Inflammatory macrophage treated with lipopolysaccharide for 1 hour (primary cell): ENCODE measurements at places on chromosomes 1 and 21.

DNA sequence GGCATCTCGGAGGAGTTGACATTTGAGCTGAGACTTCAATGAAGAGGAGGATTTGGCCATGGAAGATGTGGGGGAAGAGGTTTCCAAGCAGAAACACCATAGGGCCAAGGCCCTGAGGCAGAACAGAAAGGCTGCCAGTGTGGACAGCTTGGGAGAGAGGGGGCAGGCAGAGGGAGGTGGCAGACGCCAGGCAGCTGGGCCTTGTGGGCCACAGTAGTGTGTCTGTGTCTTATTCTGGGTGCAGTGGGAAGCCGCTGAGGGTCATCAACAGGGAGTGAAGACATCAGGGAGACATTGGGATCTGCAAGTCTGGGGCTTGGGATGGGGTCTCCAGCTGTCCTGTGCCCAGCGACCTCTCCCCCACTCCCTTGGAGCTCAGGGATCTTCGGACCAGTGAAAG lies 96.8 kb downstream of the LACTBL1 start:
- no peak for DNase-seq

- DNase-seq, result no peak
These were observed 28.8 kb upstream of the TARBP1 start for GRCh38 chr1:234507626-234508387.

DNA sequence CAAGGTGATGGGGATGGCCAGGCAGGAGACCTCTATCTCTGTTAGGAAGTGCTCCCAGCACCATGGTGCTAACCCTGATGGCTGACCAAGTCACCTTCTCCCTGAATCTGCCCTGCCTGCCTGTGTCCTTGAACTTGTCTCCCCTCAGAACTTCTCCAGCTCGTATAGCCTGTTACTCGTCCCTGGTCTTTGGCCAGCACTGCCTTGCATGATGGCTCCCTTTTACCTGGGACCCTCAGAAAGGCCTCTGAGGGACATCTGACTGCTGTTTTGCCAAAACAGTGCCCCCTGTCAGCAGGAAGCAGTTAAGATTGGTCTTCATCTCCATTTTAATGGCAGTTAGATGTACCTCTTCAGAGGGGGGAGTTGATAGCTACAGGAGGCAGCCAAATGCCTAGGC lies 148.3 kb downstream of the RHOU start:
- DNase-seq, result no peak

GRCh38 chr1:247421074-247421473 lies 5.1 kb downstream of the NLRP3 start:
- DNase-seq, result no peak

DNA sequence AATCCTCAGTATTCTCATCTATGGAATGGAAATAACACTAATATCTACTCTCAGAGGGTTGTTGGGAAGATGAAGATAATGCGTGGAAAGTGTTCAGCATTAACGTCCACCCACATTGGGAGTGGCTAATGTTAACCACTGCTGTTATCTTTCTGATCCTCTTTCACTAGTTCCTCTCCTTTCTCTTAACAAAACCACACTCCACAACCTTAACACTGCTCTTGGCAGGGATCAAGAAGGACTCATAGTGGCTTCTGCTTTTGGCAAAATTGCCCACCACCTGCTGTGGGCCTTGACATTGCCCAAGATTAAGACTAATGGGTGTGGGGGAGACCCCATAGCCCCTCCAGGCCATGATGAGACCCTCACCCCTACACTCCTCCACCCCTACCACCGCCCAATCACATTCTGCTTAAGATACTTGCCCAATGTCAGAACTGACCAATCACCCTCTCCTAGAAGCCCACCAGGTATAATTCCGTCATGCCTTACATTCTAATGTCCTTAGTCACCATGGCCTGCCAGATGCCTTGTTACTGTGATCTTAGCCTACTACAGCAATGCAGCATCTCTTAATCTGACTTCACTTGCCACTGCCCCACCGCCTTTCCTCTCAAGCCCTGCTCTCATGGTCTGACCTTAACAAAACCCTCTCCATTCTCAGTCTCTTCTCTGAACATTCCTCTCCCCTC lies 27.1 kb downstream of the DHCR24 start:
- DNase-seq, result no peak

GRCh38 chr1:29875557-29876028 lies 639.3 kb downstream of the PTPRU start:
- DNase-seq, result no peak

- no peak for DNase-seq
These were observed 42.5 kb upstream of the IL10 start for GRCh38 chr1:206814716-206815341.

DNA sequence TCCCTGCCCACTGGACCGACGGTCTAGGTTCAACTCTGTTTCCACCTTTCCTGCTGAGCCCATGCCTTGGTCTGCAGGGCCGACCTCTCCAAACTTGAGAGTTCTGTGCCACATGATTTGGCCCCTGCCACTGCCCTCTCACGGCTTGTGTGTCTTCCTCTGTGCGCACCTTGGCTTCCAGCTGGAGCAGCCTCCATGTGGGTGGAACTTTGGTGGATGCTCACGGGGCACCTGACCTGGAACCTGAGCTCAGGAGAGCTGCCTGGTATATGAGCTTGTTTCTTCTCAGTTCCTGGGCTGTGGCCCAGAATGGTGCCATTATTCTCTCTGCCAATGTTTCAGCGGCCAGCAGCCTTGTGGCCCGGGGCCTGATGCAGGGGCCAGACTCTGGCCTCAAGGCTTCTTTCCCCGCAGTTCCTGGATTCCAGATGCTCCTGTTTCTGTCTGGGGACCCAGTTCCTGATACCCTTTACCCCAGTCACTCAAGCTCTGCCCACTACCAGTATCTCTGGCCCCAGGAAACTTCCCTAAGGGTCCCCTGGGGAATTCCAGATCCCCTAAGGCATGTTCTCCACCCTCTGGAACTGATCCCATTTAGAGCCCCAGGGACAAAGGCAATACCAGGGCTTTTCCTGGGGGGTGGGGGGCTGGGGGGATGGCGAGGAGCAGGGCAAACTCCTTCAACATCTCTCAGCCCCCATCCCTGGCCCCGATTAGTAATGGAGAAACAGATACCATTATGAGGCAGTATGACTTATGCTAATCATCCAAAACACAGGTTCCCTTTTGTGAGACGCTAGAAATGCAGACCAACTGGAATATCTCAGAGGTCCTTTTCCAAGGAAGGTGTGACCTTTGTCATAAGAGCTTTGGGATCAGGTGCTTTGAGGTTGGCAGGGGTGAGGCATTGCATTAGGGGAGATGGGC lies 11.1 kb downstream of the QSOX1 start:
- DNase-seq, result no peak

DNA sequence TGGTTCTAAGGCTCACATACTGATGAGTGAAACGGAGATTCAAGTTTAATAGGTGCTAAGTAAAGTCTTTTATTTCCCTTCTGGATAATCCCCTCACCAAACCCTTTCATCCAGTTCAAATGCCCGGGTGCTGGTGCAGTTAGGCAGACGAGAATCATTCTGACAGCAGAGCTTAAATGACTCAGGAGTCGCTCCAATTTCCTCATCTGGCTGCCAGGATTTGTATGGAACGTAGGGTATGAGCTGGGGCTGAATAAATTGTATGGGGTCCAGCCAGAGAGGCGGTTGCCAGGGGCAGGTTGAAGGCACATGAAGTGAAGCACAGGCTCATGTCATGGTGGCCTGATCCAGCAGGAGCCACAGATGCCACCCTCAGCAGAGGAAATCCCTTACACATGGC lies 76.0 kb downstream of the PAPPA2 start:
- DNase-seq, result no peak

GRCh38 chr1:216325946-216326345 lies 97.3 kb downstream of the USH2A start:
- no peak for DNase-seq

DNA sequence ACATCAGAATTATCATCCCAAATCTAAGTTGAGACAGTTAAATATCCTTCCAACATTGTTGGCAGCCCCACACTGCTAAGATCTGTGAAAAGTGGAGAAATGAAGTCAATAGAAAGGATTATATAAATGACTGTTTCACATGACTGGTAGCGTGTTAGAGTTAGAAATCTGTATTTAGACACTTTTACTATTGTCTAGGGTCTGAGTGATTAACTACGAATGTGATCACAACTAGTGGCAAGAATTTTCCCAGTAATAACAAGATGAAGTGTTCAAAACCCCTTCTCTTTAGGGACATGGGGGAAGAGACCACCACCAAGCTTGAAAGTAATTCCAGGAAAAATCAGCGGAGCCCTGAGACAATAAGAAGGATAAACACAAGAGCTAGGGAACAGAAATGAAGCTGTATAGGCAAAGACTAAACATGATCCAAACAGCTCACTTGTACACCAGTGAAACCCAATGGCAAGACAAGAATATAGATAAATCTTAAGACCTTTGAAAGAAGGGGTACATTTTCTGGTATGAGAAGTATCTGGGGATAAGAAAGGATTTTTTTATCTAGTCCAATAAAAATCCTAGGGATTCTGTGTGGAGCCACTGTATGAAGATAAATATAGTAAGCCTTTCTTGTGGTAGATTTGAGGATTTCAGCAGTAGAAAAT lies 646.6 kb upstream of the USP24 start:
- DNase-seq, result no peak

GRCh38 chr1:24169286-24169685 lies 17.8 kb downstream of the IFNLR1 start:
- no peak for DNase-seq

DNA sequence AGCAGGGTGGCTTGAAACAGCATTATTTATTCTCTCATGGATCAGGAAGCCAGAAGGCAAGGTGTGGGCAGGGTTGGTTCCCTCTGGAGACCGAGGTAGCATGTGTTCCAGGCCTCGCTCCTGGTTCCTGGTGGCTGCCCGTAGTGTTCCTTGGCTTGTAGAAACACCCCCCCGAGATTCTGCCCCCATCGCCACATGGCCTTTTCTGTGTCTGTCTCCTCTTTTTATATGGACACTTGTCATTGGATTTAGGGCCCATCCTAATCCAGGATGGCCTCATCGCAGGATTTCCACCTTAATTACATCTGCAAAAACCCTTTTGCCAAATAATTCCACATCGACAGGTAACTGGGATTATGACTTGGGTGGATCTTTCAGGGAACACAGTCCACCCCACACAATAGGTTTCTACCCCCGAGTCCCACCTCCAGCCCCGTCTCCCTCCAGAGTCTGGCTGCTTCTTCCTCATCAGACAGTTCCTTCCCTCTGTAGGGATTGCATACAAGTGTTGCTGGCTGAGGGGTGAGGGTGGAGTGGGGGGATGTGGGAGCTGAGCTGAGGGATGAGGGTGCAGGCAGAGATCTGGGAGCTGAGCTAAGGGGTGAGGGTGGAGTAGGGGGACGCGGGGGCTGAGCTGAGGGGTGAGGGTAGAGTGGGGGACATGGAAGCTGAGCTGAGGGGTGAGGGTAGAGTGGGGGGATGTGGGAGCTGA lies 12.3 kb upstream of the NPHP4 start:
- DNase-seq, result no peak

DNA sequence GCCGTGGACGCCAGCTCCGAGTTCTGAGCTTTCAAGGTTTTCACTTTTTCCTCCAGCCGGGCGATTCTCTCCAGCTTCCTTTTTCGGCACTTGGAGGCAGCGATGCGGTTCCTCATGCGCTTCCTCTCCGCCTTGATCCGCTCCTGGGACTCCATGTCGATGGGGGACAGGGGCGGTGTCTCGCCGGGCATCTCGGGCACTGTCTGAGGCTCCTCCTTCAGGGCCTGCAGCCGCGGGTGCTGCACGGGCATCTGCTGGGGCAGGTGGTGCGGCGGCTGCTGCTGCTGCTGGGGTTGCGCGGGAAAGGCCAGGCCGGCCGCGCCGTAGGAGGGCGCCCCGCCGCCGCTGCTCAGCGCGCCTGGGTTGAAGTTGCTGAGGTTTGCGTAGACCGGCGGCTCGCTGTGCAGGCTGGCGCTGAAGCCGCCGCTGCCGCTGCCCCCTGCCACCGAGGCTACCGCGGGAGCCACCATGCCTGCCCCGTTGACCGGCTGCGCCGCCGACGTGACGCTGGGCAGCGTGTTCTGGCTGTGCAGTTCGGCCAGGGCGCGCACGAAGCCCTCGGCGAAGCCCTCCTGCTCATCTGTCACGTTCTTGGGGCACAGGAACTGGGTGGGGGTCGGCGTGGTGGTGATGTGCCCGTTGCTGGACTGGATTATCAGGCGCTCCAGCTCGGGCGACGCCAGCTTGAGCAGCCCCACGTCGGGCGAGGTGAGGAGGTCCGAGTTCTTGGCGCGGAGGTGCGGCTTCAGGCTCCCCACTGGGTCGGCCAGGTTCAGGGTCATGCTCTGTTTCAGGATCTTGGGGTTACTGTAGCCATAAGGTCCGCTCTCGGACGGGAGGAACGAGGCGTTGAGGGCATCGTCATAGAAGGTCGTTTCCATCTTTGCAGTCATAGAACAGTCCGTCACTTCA lies 1.4 kb downstream of the JUN start:
- peak; percentile 61 for DNase-seq

DNA sequence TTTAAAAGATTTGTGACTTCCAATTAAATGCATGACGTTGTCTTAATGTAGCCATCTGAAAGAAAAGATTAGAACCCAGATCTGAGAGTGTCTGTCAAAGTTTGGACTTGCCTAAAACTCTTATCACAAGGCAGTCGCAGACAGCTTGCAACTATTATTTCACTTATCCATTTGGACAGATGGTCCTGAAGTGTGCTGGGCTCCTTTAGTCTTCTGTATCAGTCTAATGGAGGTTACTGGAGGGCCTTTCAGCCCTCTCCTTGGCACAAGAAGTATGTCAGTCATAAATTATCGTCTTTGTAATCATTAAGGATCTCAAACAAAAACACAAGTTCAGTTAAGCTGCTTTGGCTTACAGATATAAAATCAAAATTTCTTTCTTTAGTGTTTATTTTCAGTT lies 15.5 kb downstream of the PROX1 start:
- DNase-seq, result no peak

GRCh38 chr1:72324451-72324850 lies 42.1 kb upstream of the NEGR1 start:
- no peak for DNase-seq

- no peak for DNase-seq
These were observed 11.5 kb upstream of the SLC2A1 start for GRCh38 chr1:42970143-42970542.

DNA sequence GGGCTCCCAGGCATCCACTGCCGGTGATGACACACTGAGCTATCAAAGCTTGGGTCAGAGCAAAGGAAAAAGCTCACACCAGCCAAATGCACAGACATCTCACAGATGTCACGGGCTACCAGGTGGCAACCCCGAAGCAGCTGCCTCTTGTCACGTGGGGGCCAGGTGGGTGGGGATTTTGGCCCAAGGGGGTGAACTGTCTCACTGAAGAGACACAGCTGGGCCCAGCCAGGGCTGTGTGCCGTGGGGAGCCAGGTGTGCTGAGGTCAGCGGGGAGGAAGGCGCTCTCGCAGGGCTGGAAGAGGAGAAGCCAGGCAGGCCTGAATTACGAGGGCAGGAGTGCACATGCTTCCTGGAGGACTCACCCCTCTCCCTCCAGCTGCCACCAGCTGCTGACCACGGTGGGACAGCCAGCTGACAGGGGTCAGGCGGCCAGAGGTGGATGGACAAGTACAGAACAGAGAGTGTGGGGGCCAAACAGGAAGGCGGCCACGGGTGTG lies 32.4 kb downstream of the KCNN3 start:
- DNase-seq, result no peak

DNA sequence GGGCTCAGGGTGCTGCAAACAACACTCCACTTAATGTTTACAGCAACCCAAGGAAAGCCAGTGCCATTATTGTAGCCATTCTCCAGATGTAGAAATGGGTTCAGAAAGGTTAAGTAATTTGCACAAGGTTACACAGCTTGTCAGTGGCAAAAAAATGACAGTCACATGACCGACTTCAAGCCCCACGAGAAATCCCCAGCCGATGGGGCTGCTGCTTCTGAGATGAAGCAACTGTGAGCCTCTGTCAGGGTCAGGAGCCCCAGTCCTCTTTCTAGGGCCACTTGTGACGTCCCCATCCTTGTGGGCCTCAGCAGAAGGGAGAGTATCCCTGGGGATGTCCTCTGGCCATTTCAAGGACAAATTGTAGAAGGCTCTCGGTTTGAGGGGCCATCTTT lies 54.8 kb downstream of the EDN2 start:
- DNase-seq, result no peak
